SK-N-SH (cell line): ENCODE measurements at places on chromosomes 2 and 18. TPM values are rescaled to one million over a fixed set of nuclear protein-coding genes. Genes with fewer than 3 reads are reported as not detected.

GRCh38 chr2:60837123-60837522 lies 44.3 kb upstream of the REL start:
- DNase-seq = no peak

- DNase-seq = peak; percentile 31
Measured at GRCh38 chr2:100417711-100418124, 250 bp upstream of the CHST10 start.

- DNase-seq = no peak
Measured at GRCh38 chr18:11119959-11120587, 29.3 kb downstream of the PIEZO2 start.

DNA sequence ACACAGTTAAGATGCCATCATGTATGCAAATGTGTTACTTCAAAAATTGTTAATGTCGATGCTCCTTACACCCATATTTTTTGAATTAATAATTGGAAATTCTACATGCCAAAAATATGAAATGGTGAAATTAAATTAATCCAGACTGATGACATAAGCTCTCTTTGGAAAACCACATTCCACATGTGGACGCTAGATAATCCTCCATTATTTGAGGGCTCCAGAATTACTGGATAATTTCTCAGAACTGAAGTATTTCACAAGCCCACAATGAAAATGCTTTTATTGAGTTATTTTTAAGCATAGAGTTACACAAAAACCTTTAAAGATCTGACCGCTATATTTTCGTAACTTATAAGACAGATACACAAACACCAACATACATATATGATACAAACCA lies 47.8 kb downstream of the FARSB start:
- no peak for DNase-seq

DNA sequence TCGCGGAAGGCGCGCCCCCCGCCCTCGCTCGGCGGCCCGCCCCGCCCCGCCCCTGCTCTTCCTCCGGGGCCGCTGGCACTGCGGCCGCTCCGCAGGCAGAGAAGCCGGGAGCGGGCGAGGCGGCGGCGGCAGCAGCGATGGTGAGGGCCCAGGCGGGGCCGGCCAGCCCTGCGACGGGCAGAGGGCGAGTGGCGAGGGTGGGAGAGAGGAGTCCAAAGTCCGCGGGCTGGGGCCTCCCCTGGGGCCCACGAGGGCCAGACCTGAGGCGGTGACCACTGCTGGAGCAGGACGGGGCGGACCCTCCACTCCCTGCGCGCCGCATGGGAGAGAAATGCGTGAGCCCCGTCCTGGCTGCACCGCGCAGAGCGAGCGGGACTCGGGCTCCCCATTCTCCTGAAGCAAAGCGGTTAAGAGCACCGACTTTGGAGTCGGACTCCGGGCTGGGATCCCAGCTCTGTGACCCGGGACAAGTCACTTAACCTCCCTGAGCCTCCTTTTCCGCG lies at the start of gene VAMP5:
TSS of gene VAMP5 (plus strand) at position 78 of the 503 bp plus-strand sequence. CDS start at position 138, 60 bp downstream.
- DNase-seq = peak; percentile 85

FSIP2 gene
- polyA plus RNA-seq = not detected in 2 replicates

TXNDC9 gene
- 19.1 and 24.5 TPM in 2 replicates for polyA plus RNA-seq

RTP5 gene
- polyA plus RNA-seq = not detected in 2 replicates

SP140L gene
- polyA plus RNA-seq = 13.5 and 18.0 TPM in 2 replicates

DNA sequence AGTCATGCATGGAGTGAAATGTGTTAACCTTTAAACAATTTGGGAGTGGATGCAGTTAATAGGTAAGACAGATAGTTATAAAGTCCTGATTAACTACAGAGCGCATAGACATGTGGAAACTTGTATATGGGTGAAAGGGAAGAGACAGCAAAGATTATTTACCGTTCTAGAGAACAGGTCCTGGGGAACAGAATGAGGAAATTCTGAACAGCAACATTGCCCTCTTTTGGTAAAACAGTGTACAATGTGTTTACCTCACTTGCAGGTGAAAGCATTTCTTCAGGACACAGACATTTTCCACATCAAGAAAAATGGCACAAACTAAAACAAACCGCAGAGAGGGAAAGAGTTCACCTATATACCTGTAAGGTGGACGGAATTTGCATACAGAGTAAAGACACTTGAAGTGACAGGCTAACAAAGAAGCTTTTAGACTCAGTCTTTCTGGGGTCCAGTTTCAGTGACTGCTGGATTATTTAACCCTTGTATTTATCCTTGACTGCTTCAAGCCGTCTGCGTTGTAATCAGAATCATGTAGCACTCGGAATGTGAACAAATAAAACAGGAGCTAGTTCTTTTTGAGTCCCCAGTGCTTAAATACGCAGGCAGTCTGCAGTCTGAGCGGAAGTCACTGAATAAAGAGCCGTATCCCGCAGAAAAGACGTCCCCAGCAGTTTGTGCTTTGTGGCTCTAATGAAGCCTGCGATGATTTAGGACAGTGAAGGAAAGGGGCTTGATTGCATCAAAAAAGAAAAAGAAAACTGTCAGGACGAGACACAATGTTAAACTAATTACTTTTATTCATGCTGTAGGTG lies 364.8 kb upstream of the GALNT5 start:
- DNase-seq = peak; percentile 0
